Stimulated activated CD8-positive, alpha-beta memory T cell treated with anti-CD3 and anti-CD28 coated beads, Interleukin-15, amount 100 ng/mL, for 24 hours (primary cell): ENCODE measurements at places on chromosomes 13 and 19.

GRCh38 chr19:45027371-45027770 is 11.5 kb upstream of the CLASRP start:
- no peak for DNase-seq

DNA sequence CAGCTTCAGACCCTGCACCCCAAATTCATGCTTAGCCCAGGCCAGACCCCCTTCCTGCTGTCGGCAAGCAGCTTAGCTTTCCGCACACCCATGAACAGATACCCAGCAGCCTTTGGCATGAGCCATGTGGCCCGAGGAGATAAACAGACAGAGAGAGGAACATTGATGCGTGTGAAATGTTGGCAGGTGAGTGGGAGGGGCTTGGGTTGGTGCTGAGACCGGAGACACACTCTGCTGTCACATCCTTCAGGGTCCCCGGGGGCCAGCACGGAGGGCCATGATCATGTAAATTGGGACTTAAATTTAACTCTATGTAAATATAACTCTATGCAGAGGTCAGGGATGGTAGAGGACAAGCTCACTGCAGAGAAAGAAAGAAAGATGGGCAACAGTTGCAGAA is 1.5 kb downstream of the CD22 start:
- DNase-seq = no peak

GRCh38 chr19:18023622-18024251 is 15.8 kb downstream of the ARRDC2 start:
- DNase-seq = no peak

DNA sequence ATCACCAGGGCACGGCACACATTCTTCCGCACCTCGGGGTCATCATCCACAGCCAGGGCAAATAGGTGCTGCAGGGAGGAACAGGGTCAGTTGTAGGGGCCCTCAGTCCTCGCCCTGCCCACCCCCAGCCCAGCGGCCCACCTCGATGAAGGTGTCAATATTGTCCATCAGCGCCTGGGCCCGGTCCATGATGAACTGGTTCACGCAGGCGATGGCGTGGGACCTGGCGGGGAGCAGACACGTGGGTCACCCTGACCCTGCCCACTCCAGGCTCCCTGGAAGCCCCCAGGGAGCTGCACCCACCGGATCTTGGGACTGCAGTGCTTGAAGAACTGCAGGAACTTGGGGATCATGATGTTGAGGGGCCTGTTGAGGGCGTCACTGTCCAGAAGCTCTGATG is 8.6 kb downstream of the TNPO2 start:
- DNase-seq = no peak

DNA sequence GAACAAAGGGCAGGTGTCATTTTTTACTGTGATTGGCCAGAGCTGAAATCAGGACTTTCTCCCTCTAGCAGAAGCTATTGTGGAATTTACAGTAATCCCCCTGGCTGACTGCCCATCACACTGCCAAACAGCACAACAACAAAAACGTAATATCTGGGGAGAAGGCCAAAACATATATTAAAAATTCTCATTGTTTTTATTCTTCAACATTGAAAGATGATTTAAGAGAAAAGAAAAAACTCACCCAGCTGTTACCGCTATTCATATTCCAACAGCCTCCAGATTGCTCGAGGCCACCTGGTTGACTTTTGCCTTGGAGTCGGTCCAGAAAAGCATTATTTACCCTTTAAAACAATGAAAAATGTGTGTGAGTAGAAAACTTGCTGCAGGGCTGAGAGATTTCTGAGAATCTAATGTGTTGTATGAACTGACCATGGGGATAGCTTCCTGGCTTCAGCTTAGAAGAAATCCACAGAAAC is 97.2 kb downstream of the EPSTI1 start:
- no peak for DNase-seq
